ENCODE measurements at places on chromosomes 2 and 18.

GRCh38 chr18:39748727-39749126 is 2183.1 kb upstream of the CELF4 start:
- no peaks in the 10 kb centered on the region for H3K27me3 ChIP-seq
- no peak overlapping the region for H3K4me3 ChIP-seq
- DNase-seq = no peak
- H3K4me1 ChIP-seq = no peaks in the 10 kb centered on the region

- H3K4me1 ChIP-seq = peaks cover 8% of the 10 kb centered on the region
- no peak overlapping the region for H3K4me3 ChIP-seq
- no peak for DNase-seq
- no peaks in the 10 kb centered on the region for H3K27me3 ChIP-seq
- no peaks in the 10 kb centered on the region for H3K36me3 ChIP-seq
- no peak overlapping the region for H3K27ac ChIP-seq
Measured at GRCh38 chr2:201784563-201784962, 3.8 kb upstream of the ALS2 start.

DNA sequence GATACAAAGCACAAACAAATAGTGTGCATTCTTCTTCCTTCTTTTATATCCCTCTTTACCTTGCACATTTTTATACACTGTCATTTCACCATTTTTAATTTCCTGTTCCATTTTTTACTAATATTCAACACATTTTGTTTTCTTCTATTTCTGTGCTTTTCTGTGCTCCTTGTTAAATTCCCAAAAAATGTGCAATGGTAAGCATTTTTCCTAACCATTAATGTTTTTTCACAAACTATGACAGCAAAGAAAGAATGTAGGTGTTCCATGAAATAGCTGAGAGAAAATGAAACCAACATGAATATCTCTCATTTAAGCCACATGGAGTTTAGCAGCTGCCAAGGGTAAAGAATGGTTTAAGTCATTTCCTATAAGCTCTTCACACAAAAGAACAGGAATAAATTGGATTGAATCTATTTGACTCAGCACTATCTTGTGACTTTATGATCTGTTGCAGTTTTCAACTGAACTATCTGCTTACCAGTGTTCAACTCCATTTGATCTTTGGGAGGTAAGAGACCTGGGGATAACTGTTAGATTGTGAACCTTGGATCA is 145.7 kb upstream of the CDH19 start:
- H3K27ac ChIP-seq = no peak overlapping the region
- H3K4me3 ChIP-seq = no peak overlapping the region
- no peaks in the 10 kb centered on the region for H3K27me3 ChIP-seq
- no peak for DNase-seq

DNA sequence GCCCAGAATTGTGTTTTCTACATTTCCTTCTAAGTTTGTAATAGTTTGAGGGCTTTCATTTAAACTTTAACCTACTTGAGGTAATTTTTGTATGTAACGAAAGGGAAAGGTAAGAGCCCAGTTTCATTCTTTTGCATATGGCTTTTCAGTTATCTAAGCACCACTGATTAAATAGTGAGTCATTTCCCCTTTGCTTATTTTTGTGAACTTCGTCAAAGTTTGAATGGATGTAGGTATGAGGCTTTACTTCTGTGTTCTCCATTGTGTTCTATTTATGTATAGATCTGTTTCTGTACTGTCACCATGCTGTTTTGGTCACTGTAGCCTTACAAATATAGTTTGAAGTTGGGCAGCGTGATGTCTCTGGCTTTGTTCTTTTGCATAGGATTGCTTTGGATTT is 944.8 kb upstream of the CNTNAP5 start:
- no peaks in the 10 kb centered on the region for H3K36me3 ChIP-seq
- no peak overlapping the region for H3K4me3 ChIP-seq
- H3K27ac ChIP-seq = no peak overlapping the region
- no peak for DNase-seq
- H3K27me3 ChIP-seq = no peaks in the 10 kb centered on the region
- no peaks in the 10 kb centered on the region for H3K4me1 ChIP-seq

DNA sequence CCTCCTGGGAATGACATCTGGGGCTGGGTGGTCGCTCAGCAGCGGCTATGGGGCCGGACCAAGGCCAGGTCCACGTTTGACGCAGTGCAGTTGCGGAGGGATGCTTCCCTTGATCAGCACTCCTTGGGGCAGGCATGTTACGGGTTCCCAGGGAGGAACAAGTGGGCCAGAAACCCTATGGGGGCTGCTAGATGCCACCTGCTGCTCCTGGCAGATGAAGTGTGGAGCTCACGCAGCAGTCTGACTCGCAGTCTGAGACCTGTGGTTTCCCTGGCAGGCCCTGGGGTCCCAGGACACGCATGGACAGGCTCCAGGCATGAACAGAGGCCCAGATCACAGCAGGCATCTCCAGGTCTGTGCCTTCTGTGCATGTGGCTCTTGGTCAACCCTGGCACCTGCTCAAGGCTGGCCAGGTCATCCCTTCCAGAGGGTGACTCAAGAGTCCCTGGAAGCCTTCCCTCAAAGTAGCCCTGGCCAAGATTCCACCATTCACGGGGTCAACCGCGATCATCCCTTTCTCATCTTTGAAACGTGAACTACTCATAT is 20.0 kb downstream of the KCNF1 start:
- no peak for DNase-seq
- H3K4me1 ChIP-seq = no peaks in the 10 kb centered on the region
- no peak overlapping the region for H3K4me3 ChIP-seq
- no peaks in the 10 kb centered on the region for H3K36me3 ChIP-seq

- no peak for DNase-seq
- peaks cover 48% of the 10 kb centered on the region for H3K4me1 ChIP-seq
- H3K27ac ChIP-seq = no peak overlapping the region
- no peaks in the 10 kb centered on the region for H3K27me3 ChIP-seq
Measured at GRCh38 chr2:152466041-152466440, 131.1 kb downstream of the FMNL2 start.

GRCh38 chr18:677951-678381 is 20.5 kb downstream of the TYMS start:
- no peaks in the 10 kb centered on the region for H3K4me1 ChIP-seq
- H3K36me3 ChIP-seq = peaks cover 53% of the 10 kb centered on the region
- H3K27me3 ChIP-seq = no peaks in the 10 kb centered on the region

GRCh38 chr18:74387383-74387782 is 69.7 kb downstream of the DIPK1C start:
- H3K4me3 ChIP-seq = no peak overlapping the region
- H3K4me1 ChIP-seq = peaks cover 18% of the 10 kb centered on the region
- H3K27me3 ChIP-seq = no peaks in the 10 kb centered on the region
- H3K27ac ChIP-seq = peak overlapping the region; percentile 27

GRCh38 chr2:232352511-232353091 is 25.9 kb upstream of the ALPP start:
- no peak for DNase-seq
- H3K27me3 ChIP-seq = peaks cover 7% of the 10 kb centered on the region
- H3K27ac ChIP-seq = no peak overlapping the region
- H3K36me3 ChIP-seq = no peaks in the 10 kb centered on the region
- peaks cover 20% of the 10 kb centered on the region for H3K4me1 ChIP-seq

DNA sequence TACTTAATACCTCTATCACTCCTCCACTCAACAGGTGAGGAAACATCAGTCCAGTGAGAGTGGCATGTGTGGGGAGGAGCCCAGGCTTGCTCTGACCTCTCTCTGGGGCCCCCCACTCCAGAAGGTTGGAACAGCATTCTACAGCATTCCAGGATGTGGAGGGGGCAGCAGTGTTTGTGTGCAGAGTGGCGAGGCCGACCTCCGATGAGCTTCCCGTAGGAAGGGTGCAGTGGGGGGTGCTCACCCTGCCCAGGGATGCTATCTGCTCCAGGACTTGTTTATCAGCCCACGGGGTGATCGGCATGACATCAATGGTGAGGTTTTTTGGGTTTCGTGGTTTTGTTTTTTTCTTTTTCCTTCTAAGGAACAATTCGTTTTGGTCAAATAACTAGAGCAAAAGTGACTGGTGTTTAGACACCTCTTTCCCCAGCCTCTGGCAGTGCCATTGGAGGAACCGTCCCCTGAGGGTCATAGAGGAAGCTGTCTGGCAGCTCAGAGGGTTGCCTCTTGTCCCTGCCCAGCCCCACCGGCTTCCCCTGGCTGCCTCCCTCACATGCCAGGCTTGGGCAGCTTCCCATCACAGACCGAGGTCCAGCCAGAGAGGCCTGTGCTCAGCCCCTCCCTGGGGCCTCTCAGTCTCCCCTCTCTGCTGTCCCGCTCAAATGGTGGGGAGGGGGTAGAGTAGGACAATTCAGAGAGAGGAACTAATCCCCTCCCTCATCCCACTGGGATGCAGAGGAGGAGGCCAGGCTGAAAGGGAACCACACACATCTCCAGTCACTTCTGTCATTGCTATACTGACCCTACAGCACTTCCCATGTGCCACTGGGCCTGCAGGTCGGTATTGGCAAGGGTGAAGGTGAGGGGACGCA is 96.5 kb downstream of the ZFP36L2 start:
- no peaks in the 10 kb centered on the region for H3K36me3 ChIP-seq
- H3K27me3 ChIP-seq = no peaks in the 10 kb centered on the region
- peak; percentile 85 for DNase-seq
- H3K4me3 ChIP-seq = no peak overlapping the region
